ENCODE measurements at places on chromosomes 4 and X. TPM values are rescaled to one million over a fixed set of nuclear protein-coding genes. Genes with fewer than 3 reads are reported as not detected.

GRCh38 chr4:183165376-183165775 lies 66.3 kb downstream of the WWC2 start:
- no peaks in the 10 kb centered on the region for H3K36me3 ChIP-seq
- peaks cover 8% of the 10 kb centered on the region for H3K27me3 ChIP-seq
- no peak overlapping the region for H3K27ac ChIP-seq
- peaks cover 5% of the 10 kb centered on the region for H3K4me1 ChIP-seq

- no peaks in the 10 kb centered on the region for H3K4me1 ChIP-seq
- no peak overlapping the region for H3K4me3 ChIP-seq
- H3K27me3 ChIP-seq = no peaks in the 10 kb centered on the region
- no peak for ATAC-seq
- H3K27ac ChIP-seq = no peak overlapping the region
- H3K36me3 ChIP-seq = peaks cover 90% of the 10 kb centered on the region
Measured at GRCh38 chr4:51901363-51901762, 58.4 kb downstream of the DCUN1D4 start.

- no peaks in the 10 kb centered on the region for H3K27me3 ChIP-seq
- peak overlapping the region; percentile 85 for H3K4me3 ChIP-seq
- peaks cover 12% of the 10 kb centered on the region for H3K4me1 ChIP-seq
Measured at GRCh38 chrX:79361192-79361870, 5.8 kb downstream of the ITM2A start.

DNA sequence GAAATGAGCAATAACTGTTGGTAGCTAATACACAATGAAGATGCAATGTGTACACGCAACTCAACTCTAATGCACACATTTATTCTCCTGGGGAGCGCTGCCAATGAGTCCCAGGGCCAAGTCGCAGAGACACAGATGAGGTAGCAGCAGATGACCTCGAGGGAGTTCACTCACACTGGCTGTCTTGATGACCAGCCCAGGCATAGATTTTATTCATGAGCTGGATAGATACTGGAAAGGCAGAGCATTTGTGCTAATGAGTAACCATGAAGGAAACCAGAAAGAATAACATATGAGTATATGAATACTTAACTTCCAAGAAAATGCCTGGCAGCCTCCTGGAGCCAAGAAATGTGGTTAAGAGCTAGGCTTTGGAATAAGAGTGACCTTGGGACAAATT lies 42.3 kb downstream of the RASL11B start:
- no peaks in the 10 kb centered on the region for H3K27me3 ChIP-seq
- H3K4me3 ChIP-seq = no peak overlapping the region
- ATAC-seq = no peak

DNA sequence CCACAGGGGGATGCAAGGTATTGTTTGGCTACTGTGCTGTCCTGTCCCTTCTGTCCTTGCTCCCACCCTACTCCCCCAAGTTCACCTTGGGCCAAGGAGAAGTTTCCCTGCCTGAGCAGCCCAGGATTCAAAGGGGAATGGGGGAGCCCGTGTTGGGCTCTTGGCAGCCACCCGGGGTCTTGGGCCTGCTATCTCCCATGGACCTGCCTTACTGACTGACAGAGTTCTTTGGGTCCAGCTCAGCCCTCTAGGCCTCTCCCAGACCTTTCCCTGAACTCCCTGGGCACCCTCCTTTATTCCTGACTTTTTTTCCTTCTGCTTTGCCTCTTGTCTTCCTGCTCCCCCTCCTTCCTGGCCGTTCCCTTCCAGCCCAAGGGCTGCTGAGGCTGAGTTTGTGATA lies 67.4 kb downstream of the STARD8 start:
- H3K27me3 ChIP-seq = no peaks in the 10 kb centered on the region
- peak overlapping the region; percentile 55 for H3K27ac ChIP-seq
- no peak overlapping the region for H3K4me3 ChIP-seq
- no peaks in the 10 kb centered on the region for H3K36me3 ChIP-seq

GRCh38 chrX:1360171-1360570 lies 23.6 kb downstream of the IL3RA start:
- H3K4me3 ChIP-seq = no peak overlapping the region
- no peaks in the 10 kb centered on the region for H3K27me3 ChIP-seq
- H3K4me1 ChIP-seq = peaks cover 9% of the 10 kb centered on the region
- peak overlapping the region; percentile 79 for H3K27ac ChIP-seq
- peaks cover 32% of the 10 kb centered on the region for H3K36me3 ChIP-seq
- no peak for ATAC-seq

GRCh38 chrX:9627922-9628321 lies 137.7 kb downstream of the GPR143 start:
- no peaks in the 10 kb centered on the region for H3K4me1 ChIP-seq
- no peak overlapping the region for H3K4me3 ChIP-seq
- H3K27me3 ChIP-seq = no peaks in the 10 kb centered on the region
- no peak overlapping the region for H3K27ac ChIP-seq

MAGEC2 gene
- total RNA-seq = not detected

FHL1 gene
- total RNA-seq = 27.5 TPM

GAB1 gene
- 0.48 TPM for total RNA-seq
